Stimulated activated CD4-positive, alpha-beta T cell treated with anti-CD3 and anti-CD28 coated beads, TNF-alpha, amount 100 ng/mL, for 4 hours (primary cell): ENCODE measurements at places on chromosomes 1 and 21.
A peak's percentile ranks its signal among the peaks of the same experiment; 100 is the strongest.

DNA sequence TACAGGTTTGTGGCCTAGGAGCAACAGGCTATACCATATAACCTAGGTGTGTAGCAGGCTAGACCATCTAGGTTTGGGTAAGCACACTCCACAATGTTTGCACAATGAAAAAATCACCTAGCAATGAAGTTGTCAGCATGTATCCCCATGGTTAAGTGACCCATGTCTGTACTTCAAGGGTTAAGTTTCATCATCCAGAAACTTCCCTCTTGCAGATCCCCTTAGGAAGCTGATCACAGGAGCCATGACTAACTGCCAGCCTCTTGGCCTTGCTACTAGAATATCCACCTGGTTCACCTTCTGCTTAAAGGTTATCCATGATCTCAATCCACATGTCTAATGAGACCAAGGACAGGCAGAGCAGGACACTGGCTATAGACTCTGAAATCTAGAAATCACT is 3.5 kb upstream of the UBXN10 start:
- DNase-seq: no peak

DNA sequence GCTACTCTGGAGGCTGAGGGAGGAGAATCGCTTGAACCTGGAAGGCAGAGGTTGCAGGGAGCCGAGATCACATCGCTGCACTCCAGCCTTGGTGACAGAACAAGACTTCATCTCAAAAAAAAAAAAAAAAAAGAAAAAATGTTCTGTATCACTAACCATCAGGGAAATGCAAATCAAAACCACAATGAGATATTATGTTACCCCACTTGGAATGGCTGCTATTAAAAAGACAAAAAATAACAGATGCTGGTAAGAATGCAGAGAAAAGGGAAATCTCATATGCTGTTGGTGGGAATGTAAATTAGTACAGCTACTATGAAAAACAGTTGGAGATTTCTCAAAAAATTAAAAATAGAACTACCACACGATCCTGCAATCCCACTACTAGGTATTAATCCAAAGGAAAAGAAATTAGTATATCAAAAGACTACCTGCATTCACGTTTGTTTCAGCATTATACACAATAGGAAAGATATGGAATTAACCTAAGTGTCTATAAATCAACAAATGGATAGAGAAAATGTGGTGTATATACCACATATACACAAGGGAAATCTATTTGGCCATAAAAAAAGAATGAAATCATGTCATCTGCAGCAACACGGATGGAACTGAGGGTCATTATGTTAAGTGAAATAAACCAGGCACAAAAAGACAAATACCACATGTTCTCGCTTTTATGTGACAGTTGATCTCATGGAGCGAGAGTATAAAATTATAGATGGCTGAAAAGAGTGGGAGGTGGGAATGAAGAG is 62.6 kb downstream of the ABL2 start:
- DNase-seq: no peak

- DNase-seq: no peak
These were observed 133.5 kb downstream of the CLIC6 start for GRCh38 chr21:34802180-34802899.

GRCh38 chr1:116751621-116752020 is 2.6 kb upstream of the CD2 start:
- DNase-seq: no peak

DNA sequence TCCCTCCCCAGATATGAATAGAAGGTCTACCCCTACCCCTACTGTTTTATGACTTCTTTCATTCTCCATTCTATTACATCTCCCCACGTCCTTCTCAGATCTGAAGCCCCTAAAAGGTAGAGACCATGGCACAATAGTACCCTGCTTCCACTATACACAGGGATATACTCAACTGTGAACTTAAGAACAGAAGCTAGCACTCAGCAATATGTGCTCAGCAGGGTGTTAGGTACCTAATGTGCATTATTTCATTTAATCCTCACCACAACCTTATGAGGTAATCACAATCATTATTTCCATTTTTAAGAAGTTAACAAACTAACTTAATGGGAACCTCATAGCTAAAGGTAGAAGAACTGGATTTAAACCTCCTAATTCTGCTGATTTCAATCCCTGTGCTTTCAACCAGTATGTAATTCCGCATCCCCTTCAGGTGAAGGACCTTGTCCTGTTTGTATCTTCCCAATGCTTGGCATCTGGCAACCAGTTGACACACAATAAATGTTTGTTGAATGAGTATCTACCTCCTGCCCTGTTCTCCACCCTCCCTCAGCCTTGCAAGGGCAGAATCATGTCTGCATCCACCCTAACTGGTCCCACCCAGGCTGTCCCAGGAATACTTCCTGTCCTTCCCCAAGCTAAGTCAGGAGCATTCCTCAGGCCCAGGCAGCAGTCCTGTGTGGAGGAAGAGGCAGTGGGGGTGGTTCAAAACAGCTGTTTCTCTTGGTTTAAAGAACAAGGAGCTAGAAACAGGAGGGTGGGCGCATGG is 6.5 kb downstream of the DENND2D start:
- no peak for DNase-seq

DNA sequence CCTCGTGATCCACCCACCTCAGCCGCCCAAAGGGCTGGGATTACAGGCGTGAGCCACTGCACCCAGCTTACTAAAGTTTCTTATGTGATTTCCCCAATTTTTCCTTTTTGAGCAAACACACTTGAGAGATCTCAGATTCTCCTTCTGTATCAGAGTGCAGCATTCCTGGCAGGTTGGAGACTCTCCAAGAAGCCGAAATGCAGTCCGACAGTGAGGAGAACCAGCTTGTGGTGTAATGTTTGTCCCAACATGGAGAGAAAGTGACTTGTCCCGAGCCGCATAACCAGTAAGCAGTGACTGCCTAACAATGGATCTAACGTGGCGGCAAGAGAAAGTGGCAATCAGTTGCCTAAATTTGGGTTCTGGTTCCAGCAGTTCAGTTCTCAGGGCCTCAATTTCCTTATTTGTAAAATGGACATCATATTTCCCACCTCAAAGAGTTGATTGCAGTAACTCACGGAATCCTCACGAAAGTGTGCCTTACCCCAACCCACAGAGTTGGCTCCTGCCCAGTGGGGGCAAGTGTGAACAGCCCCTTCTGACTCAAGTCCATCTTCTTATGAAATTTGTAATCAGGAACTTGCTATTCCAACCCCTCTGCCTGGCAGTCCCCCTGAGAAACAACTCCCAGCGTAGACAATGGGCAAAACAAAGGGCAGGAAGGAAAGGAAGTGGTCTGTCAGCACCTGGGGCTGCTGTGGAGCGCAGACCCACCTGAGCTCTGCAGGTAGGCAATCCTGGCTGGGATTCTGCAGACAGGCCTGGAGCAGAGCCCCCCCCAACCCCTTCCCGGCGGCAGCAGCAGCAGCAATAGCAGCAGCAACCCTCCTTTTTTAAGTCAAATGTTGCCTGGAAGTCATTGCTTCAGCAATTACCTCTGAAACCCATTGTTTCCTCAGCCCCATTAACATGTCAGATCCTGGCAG is 223.6 kb upstream of the POU3F1 start:
- no peak for DNase-seq

- DNase-seq: no peak
These were observed 26.4 kb downstream of the SORT1 start for GRCh38 chr1:109371341-109371739.

GRCh38 chr1:93776728-93777127 is 95.1 kb upstream of the BCAR3 start:
- DNase-seq: no peak

DNA sequence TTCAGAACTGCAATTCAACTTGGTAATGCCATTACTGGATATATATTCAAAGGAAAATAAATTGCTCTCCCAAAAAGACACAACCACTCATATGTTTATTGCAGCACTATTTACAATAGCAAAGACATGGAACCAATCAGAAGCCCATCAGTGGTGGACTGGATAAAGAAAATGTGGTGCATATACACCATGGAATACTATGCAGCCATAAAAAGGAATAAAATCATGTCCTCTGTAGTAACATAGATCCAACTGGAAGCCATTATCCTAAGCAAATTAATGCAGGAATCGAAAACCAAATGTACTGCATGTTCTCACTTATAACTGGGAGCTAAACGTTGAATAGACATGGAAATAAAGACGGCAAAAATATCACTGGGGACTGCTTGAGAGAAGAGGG is 117.0 kb downstream of the MAP3K21 start:
- DNase-seq: no peak

DNA sequence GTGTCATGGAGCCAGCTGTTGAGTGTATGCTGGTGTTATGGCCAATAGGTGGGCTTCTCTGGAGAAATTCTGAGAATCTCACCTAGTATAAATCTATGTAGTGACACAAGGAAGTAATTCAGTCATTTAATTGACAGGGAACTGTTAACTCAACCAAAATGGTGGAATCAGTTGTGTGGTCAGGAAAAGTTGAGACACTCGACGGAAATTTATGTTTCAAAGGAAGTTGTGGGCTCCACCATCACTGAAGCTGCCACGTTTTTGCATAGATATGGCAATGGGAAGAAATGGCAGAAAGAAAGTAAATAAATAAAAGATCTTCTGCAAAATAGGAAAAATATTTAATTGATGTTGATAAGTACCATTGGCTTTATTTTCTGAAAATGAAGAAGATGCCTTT is 84.5 kb downstream of the ATP6V1G3 start:
- DNase-seq: no peak

- peak; percentile 61 for DNase-seq
These were observed 29.3 kb downstream of the KRTAP10-1 start for GRCh38 chr21:44510508-44511218.

- DNase-seq: no peak
These were observed 593 bp upstream of the CD53 start for GRCh38 chr1:110872366-110872744.

GRCh38 chr1:229130028-229130668 is 140.8 kb upstream of the RAB4A start:
- DNase-seq: no peak

DNA sequence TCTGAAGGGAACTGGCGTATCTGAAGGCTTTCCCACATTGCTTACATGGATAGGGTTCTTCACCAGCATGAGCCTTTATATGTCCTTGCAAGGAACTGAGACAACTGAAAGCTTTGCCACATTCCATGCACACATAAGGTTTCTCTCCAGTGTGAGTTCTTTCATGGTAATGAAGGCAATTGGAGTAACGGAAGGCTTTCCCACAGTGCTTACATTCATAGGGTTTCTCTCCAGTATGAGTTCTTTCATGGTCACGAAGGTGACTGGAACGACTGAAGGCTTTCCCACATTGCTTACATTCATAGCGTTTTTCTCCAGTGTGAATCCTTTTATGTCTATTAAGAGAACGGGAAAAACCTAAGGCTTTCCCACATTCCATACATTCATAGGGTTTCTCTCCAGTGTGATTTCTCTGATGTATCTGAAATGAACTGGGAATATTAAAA is 15.0 kb downstream of the ZNF124 start:
- DNase-seq: no peak

DNA sequence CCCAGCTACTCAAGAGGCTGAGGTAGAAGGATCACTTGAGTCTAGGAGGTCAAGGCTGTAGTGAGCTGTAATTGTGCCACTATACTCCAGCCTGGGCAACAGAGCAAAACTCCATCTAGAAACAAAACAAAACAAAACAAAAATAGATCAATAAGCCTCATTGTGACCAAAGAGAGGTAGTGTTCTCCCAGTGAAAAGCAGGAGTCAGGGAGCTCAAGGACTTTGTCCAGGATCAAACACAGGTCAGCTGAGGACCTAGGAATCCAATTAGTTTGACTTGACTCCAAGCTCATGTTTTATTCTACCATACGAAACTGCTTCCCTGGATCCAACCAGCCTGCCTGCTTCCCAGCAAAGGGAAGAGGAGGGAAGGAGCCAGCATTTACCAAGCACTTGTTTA is 21.5 kb upstream of the QSOX1 start:
- no peak for DNase-seq

DNA sequence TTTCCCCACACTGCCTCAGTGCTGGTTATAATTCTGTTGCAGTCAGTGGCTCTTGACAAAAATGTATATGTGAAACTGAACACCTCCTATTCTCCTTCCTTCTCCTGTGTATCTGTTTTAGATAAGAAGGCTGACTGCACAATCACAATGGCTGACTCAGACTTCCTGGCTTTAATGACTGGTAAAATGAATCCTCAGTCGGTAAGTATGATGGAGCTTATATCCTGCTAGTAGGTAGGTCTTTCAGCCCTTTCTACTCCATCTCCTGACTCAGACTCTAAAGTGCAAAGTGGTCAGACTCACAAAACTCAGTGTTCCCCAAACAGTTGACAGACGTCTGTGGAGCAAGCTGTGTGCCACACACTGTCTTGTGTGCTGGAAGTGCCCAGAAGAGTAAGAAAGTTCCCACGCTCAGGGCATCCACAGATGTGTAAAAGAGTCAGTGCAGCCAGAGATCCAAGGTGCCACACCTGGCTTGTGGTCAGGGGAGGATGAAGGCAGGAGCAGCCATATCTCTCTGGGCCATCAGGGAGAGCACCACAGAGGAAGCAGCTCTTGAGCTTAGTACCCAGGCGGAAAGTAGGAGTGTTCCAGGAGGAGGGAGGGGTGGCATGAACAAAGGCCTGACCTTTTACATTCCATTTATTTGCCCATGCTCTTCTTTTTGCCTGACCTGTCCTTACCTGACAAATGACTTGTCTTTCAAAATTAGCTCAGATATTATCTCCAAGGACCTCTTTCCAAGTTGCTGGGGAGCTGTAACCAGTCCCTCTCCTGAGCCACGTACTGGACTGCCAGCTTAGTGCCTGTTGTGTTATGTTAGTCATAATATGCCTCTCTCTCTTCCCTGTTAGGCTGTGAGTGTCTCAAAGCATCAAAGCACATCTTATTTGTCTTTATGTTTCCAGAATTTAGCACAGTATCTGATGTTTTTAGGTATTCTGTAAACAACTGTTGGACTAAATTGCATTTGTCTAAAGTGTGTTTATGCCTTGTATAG is 14.0 kb upstream of the PODN start:
- no peak for DNase-seq

- DNase-seq: no peak
These were observed 78.2 kb downstream of the OLFML2B start for GRCh38 chr1:161945306-161946060.

DNA sequence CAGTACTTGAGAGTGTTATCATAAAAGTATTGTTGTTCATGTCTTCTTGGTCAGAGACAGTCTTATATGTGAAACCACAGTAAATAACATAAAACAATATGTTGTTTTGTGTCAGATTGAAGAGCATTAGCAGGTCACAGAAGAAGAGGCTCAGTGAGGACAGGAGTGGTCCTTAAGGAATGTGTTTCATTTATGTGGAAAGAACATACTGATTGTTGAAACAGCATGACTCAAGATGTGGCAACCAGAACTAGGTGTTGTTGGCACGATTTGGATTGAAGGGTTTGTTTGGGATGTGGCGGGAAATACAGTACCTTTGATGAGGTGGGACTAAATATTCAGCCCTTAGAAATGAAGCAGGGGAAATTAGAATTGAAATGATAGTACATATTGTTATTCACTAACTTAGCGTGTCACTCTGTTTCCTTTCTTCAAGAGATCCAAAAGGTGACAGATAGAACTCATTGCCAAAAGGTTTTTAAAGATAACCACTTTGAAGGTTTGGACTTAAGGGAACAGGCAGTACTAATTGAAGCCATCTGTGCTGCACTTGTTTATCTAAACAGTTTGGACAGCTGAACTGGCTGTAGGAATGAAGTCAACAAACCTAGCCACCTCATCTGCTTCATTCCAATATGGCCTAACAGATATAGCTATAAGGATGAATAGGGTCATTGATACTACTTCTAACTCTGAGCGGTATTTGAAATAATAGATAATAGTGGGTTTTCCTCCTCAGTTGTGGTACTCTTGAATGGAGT is 14.4 kb downstream of the RALGPS2 start:
- DNase-seq: no peak

- no peak for DNase-seq
These were observed 139.7 kb upstream of the BEND5 start for GRCh38 chr1:48916130-48917069.

GRCh38 chr1:114716304-114717170 is at the start of gene NRAS:
TSS of gene NRAS (minus strand) at chr1:114716771. CDS start at chr1:114716160, 611 bp downstream.
- peak; percentile 94 for DNase-seq
